ENCODE measurements at places on chromosomes 13 and 19. TPM values are rescaled to one million over a fixed set of nuclear protein-coding genes. Genes with fewer than 3 reads are reported as not detected.

- peak; percentile 76 for DNase-seq
These were observed 1.3 kb downstream of the FARP1 start for GRCh38 chr13:98144027-98144741.

DNA sequence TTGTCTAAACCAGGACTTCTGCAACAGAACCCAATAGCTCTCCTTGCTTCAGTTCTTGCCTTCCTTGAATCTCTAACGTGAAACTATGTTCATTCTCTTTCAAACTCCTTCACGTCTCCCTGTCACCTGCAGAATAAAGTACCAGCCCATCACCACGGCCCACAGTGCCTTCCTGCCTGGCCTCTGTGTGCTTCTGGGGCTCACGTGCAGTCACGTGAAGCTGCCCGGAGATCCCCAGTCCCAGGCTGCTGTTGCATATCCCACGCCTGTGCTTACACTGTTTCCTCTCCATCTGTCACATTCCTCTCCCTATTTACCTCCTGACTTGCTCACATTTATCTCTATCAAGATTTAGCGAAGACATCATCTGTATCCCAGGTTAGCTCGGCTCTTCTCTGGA, 102.8 kb downstream of the STARD13 start:
- DNase-seq, result no peak

GRCh38 chr19:30148803-30149202, 206.8 kb downstream of the URI1 start:
- DNase-seq, result no peak

- DNase-seq, result no peak
These were observed 542.8 kb upstream of the PCDH9 start for GRCh38 chr13:67772807-67773453.

DNA sequence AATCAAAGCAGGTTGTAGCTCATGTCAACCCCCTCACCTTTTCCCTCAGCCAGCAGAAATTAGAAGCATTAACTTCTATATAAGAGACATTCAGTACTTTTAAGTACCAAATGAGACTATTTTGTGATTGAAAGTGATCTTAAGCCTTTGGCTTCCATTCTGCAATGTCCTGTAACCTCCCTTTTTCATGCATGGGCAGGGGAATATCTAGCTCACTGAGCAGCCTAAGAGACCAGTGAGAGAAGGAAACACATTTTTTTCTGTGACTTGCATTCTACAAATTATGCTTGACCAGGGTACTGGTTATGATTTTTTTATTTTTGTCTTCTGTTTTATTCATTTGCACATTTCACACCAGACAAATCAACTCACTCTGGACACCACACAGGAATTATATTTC, 369.6 kb downstream of the KCTD12 start:
- no peak for DNase-seq

- DNase-seq, result peak; percentile 77
These were observed 753 bp downstream of the ZNF235 start for GRCh38 chr19:44303976-44304568.

- DNase-seq, result no peak
These were observed 17.9 kb upstream of the FBL start for GRCh38 chr19:39864118-39864517.

DNA sequence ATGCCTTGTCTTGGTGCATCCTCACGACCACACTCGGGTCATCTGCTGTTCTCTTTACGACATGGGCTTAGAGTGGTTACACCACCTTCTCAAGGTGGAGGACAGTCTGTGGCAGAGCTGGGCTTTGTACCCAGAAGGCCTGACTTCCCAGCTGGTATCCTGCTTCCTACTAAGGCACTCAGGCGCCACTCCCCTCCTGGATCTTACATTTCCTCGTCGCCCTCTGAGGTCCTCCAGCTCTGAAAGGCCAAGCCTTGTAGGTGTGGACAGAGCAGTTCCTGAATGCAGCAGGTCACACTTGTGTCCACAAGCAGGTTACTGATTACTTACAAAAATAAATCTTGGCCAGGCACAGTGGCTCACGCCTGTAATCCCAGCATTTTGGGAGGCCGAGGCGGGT, 11.9 kb downstream of the SYCE2 start:
- no peak for DNase-seq

GRCh38 chr13:73089213-73089612, 30.4 kb downstream of the KLF5 start:
- DNase-seq, result no peak

- peak; percentile 59 for DNase-seq
These were observed at the start of gene PPM1N for GRCh38 chr19:45498411-45499195. PPM1N (plus strand) TSS chr19:45498443; CDS start chr19:45498473, 30 bp downstream.

GRCh38 chr19:42175952-42176648, 41.4 kb downstream of the DEDD2 start:
- peak; percentile 63 for DNase-seq

GRCh38 chr13:109204657-109205056, 575.2 kb downstream of the MYO16 start:
- DNase-seq, result no peak

- DNase-seq, result no peak
These were observed 3.6 kb downstream of the GTPBP3 start for GRCh38 chr19:17340871-17341357.

DNA sequence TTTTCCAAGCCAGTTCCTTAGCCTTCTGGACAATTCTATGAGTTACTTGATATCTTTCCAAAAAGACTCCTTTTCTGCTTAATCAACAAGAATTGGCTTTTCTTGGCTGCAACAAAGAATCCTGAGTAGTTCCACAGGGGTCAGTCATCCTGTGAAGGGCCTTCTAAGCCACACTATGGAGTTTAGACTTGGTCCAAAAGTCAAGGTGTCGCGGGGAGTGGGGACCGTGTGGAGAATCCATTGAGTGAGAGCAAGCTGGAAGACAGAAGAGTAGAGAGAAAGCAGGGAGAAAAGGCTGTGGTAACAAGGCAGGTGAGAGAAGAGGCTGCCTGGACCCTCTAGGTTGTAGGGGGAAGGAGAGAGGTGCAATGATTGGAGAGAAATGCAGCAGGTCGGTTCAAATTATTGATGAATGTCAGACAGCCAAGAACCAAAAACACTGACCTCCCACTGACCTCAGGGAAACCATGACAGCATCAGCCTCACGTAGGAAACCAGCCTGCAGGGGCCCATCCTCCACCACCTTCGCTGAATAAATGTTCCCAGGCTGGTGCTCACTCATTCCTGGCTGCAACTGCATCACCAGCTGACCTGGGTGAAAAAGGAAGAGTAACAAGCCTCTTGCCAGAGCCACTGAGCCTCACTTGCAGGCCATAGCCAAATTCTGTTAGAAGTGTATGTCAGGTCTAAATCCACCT, 7.1 kb upstream of the IFT88 start:
- DNase-seq, result no peak

DNA sequence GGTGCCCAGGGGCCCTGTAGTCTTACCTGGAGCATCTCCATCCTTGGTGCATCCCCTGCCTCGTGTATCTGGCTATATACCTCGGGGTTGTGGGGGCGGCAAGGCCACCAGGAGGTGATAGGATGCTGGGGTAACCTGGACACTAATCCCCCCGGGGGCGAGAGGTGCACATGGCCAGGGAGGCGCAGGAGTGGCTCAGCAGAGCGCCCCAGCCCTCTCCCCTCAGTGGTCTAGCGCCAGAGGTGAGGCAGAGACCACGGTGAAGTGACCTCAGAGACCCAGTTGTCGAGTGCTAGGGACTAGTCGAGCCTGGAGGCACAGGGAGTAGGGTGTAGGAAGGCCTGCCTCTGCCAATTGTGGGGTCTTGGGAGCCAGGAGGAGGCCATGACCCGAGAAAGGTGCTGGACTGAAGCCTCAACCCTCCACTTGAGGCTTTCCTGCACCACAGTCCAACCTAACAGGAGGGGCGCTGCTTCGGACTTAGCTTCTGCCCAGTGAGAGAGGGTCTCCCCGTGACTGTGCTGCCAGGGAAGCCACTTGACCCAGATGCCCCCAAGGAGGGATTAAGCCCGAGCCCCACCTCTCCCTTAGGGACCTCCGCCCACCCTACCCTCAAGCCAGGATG, at the start of gene LHB:
LHB (minus strand) TSS at position 51 of the 625 bp plus-strand sequence; CDS start at position 41, 10 bp downstream.
- DNase-seq, result no peak

DNA sequence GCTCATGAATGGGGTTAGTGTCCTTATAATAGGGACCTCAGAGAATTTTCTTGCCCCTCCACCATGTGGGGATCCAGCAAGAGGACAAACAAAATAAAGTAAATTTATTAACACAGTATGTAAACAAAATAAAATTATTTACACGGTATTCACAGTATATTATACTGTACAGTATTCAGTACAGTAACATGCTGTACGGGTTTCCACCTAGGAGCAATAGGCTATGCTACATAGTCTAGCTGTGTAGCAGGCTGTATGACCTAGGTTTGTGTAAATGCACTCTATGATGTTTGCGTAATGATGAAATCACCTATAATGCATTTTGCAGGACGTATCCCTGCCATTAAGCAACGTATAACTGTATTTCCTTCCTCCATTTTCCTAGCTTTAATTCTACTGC, 11.8 kb upstream of the DIAPH3 start:
- no peak for DNase-seq

DNA sequence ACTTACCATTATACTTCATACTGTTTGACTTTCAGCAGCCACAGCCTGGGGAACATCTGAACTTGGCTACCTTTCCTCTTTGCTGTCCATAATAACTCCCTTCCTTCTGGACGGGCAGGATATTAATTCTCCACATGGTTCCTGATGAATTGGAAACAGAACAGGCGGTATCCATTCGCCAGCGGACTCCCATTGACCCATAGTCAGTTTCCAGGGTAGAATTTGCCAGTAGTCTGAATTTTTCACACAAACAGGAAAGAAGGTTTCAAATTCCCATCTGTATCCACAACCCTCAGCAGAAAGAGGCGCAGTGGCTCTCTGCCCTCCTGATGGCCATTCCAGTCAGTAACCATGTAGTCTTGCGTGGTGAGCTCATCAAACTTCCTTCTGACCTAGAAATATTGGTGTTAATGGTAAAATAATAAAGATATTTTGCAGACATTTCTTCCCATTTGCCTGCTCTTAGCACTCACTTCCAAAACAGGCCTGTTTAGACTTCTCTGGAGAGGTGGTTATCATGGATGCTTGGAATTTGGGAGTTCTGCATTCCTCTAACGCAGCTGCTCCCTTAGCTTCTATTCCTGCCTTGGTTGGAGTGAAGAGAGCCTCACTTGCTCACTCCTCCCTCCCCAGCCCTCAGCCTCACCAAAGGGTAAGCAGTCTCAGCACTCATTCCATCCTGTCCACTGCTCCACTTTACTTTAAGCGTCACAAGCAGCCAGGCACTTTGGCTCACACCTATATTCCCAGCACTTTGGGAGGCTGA, 75.0 kb upstream of the OXGR1 start:
- DNase-seq, result no peak

DNA sequence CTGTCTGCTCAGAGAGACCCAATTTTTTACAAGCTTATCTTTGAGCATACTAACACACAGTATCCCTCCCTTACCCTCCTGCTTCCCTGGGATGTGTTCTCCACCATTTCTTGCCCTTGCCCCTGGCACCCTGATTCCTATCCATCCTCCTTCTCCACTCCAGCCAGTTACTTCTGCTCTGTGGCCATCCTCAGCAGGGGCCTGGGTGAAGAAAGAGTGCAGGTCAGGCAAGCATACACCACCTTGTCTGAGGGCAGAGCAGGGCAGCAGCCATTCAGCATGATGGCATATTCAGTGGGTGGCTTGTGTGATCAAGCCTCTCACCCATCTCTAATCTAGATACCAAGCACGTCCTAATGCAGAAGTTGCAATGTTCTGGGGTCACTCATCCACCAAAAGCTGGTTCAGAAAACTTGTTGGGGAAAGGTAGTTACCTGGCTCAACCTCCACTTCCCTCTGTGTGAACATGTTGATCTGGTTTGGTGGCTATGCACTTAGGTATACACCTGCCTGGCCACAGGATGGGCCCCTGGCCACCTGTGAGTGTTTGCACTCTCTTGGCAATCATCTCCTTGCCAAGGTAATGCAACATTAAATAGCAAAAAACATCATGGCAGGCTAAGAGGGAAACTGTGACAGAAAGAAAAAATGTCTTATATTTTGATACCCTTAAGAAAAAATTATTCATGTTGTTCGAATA, 900.3 kb upstream of the MIR17HG start:
- no peak for DNase-seq

- no peak for DNase-seq
These were observed 1517.7 kb downstream of the SLITRK1 start for GRCh38 chr13:82364525-82364924.

- peak; percentile 40 for DNase-seq
These were observed 23.8 kb downstream of the ZSWIM9 start for GRCh38 chr19:48194041-48194843.

DNA sequence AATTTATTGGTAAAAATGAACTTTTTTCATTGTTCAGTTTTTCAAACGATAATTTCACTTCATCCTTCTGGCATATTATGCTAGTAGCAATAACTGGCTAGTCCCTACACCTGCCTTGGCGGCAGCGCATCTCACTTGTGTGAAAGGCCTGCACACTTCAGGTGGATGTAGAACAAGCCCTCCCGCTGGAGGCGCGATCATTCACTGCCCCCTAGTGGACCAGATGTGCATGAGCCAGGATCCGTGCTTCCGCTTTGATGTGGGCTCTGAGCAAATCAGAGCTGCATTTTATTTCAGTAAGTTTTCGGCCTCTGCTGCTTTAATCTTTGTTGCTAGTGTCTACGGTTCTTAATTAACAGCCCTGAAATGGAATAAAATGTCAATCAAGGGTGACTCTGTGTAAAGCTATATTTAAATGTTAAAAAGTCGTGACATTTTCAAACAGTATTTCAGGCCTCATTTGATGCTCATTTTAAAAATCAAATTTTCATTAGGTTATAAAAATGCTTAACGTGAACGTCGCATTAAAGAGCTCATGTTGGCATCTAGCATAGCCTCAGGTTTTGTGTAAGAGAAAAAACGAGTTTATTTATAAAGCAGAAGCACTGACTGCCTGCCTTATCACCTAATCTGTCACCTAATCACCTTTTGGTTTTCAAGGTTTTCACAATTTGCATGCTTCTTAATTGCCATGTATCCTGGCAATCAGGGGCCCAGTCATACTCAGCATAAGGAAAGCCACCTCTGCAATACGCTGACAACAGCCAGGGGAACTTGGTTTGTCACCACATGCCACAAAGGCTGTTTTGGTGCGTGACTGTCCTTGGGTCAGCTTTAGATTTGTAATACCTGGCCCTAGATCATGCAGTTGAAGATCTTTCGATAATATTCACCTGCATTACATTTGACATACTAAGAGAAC, 112.2 kb downstream of the TEX26 start:
- peak; percentile 87 for DNase-seq

IGFL3 gene
- total RNA-seq, result not detected

ZSCAN5B gene
- total RNA-seq, result not detected

FBXO27 gene
- total RNA-seq, result 0.54 TPM

KLF1 gene
- total RNA-seq, result not detected

TMPRSS9 gene
- not detected for total RNA-seq

LILRB4 gene
- not detected for total RNA-seq

TMEM255B gene
- total RNA-seq, result 7.7 TPM

IGSF23 gene
- not detected for total RNA-seq

ICAM4 gene
- total RNA-seq, result 3.7 TPM

OR7A5 gene
- total RNA-seq, result not detected
